T-helper 1 cell treated with Interleukin-12 subunit alpha and Interleukin-12 subunit beta and Interleukin-4 antibody, amounts not matched to agents 30 ng/mL and 1 ng/mL, for 36 hours (primary cell): ENCODE measurements at places on chromosomes 13 and 19. TPM values are rescaled to one million over a fixed set of nuclear protein-coding genes. Genes with fewer than 3 reads are reported as not detected.

NRTN gene
- 0.32 and 0.64 TPM in 2 replicates for total RNA-seq

CPAMD8 gene
- total RNA-seq = 0.22 and 0.44 TPM in 2 replicates

ZNF20 gene
- total RNA-seq = 1.2 and 4.5 TPM in 2 replicates

KLK12 gene
- not detected in 2 replicates for total RNA-seq

ZNF417 gene
- 16.5 and 21.6 TPM in 2 replicates for total RNA-seq

SIAH3 gene
- total RNA-seq = 0.05 and 0.10 TPM in 2 replicates

PROZ gene
- 0.15 TPM in 1 of 2 replicates, not detected in the other for total RNA-seq

FUT3 gene
- total RNA-seq = 0.17 TPM in 1 of 2 replicates, not detected in the other

ZSWIM9 gene
- total RNA-seq = 7.7 and 10.8 TPM in 2 replicates

ZNF610 gene
- 0.39 and 0.73 TPM in 2 replicates for total RNA-seq

CYP4F3 gene
- total RNA-seq = 0.05 TPM in 1 of 2 replicates, not detected in the other

FPR1 gene
- not detected in 2 replicates for total RNA-seq

TSKS gene
- 3.5 and 4.0 TPM in 2 replicates for total RNA-seq

CERS1 gene
- total RNA-seq = not detected in 2 replicates

CXCL17 gene
- not detected in 2 replicates for total RNA-seq

CEACAM19 gene
- total RNA-seq = 0.37 and 0.78 TPM in 2 replicates

TRPM4 gene
- total RNA-seq = 0.54 and 1.0 TPM in 2 replicates

GAPDHS gene
- total RNA-seq = not detected in 2 replicates

SBK2 gene
- total RNA-seq = not detected in 2 replicates
